ENCODE measurements at places on chromosomes 5 and 9.

DNA sequence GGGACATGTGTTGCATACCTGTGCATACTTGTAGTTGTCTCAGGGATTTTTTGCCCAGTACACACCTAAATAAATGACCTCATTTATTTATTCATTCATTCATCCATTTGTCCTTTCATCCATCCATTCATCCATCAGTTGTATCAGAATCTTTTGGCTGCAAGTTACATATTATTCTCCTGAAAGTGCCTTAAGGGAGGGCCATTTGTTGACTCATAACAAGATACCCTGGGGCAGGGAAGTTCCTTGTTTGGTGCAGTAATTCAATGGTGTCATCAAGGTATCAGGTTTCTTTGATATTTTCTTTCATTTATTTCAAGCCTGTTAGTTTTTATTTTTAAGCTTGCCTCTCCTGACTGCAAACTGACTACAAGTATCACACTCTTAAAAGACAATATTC, 597.9 kb upstream of the TLE4 start:
- peak; percentile 27 for DNase-seq

DNA sequence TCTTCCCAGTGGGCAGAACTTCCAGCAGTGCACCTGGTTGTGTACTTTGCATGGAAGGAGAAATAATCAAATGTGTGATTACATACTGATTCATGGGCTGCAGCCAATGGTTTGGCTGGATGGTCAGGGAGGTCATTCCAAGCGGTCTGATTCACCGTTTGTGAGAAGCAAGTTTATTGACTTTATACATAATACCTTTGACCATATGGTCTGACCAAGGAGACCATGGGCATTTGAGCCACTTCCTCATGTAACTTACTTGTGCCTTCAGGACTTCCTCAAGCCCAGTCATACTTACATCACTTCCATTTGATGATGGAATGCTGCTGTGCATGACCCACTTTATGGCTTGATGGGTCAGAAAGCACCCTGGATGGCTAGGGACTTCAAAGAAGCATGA, 41.1 kb downstream of the DAP start:
- DNase-seq = peak; percentile 57

- no peak for DNase-seq
These were observed 112.3 kb upstream of the ADAMTSL1 start for GRCh38 chr9:18361646-18362045.

- no peak for DNase-seq
These were observed 852.2 kb downstream of the EFNA5 start for GRCh38 chr5:106818552-106818951.

GRCh38 chr5:127961006-127961762, 122.4 kb upstream of the SLC12A2 start:
- no peak for DNase-seq

GRCh38 chr5:50965654-50966375, 299.4 kb downstream of the PARP8 start:
- DNase-seq = no peak

GRCh38 chr9:19665146-19665863, 123.5 kb downstream of the SLC24A2 start:
- no peak for DNase-seq

DNA sequence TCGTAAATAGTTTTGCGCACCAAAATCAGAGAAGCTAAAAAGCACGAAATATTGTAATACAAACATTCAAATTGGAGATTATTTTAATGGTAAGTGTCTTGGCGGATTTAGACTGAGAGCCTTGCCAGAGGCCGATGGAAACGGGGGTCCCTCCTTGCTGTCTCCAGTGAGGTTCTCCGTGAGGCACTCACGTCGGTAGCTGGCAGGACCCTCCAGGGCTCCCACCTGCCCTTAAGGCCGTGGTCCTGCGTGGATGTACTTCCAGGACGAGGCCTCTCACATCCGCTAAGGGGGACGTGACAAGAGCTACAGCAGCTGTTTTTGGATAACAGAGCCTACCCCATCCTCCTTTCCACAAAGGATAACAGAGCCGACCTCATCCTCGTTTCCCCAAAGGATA, 7.9 kb downstream of the NKD2 start:
- DNase-seq = no peak

DNA sequence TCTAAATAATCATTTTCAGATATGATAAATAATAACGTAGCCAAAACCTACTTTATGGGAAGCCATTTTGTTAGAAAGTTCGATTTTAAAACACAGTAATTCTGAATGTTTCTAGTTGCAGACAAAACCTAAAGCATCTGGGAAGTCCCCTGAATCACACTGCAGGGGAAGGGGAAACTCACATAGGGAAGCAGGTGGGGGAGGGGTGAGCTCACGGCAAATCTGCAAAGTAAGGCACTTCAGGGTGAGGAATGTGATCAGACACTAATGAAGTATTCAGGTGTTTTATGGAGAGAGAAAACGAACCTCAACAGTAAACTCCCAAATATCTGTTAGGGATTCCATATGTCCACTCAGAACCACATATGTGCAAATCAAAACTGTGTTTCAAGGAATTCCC, 70.7 kb downstream of the EPB41L4A start:
- DNase-seq = no peak

- DNase-seq = no peak
These were observed 6.6 kb downstream of the C5orf52 start for GRCh38 chr5:157677931-157678330.

DNA sequence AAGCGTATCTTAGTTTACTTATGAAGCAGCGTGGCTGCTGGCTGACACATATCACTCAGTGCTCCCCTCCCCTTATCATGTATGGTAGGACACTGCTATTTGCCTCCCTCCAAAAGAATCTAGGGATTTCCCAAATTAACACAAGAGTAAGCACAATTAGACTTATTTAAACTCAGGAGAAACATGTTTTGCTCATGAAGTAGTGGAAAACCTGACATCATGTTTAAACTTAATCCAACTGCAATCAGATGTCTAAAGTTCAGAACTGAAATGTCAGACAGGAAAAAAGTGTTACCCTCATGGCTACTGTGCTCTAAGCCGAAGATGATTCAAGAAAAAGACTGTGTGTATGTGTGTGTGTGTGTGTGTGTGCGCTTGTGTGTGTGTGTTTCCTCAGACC, 324.1 kb upstream of the TNC start:
- DNase-seq = no peak

DNA sequence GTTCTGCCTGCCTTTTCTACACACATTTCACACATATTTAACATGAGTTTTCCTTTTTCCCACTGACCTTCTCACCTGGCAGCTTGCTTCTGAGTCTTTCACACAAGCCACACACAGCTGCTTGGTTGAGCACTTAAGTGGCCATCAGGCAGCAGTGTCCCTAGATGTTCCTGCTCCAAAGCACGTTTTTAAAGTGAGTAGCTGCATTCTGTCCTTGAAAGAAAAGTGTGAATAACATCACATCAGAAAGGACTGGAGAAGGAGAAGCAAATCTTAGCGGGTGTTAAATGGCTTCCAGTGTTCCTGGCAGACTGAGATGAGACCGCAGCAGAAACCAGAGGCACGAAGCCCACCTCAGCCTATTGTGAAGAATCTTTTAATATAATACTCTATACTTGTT, 209.2 kb upstream of the IRX4 start:
- DNase-seq = no peak

GRCh38 chr5:124438903-124439281, 307.5 kb downstream of the ZNF608 start:
- DNase-seq = no peak

DNA sequence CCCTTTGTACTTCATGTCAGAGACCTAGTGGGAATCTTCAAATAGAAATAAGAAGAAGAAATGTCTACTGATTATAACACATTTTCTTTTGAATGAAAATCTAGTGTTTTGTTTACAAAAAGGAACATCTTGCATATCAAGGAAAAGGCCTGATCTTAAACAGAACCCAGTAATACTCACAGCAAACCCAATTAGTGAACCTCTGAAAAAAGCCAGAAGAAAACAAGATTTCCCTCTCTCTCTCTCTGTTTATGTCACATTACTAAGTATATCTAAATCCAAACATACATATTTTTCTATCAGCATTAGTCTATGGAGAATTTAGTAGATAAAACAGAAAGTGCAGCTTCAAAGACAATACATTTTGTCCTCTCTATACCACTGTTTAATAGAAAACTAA, 457.9 kb downstream of the NR2F1-AS1 start:
- no peak for DNase-seq

DNA sequence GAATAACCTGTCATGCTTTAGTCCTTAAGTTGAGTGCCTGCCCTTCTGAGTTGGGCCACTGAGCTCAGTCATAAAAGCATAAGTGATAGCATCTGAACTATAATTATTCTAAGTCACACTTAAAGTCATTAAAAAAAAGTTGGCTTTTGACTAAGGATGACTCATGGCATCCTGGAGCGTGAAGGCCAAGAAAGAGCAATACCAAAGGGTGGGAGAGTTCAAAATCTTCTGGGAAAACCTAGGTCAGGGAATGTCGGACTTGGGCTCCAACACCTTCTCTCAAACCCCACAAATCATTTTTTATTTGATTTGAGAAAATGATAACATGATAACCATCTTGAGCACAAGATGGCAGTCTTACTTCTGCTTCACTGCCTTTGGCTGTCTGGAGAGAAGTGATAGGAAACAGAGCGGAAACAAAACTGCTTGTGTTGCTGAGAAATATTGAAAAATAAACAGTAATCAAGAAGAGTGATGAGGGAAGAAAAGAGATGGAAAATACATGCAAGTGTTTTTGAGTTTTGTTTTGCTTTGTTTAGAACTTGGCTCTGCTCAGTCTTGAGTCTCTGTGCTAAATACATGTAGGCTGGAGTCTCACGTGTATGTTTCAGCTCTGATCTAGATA, 16.9 kb upstream of the NTRK2 start:
- DNase-seq = no peak

Data from AG09319 (cell line).